Adrenal gland (tissue), 19 donors: ENCODE measurements at places on chromosomes 13 and 19. TPM values are rescaled to one million over a fixed set of nuclear protein-coding genes. Genes with fewer than 3 reads are reported as not detected.

- H3K27me3 ChIP-seq: no peaks in the 10 kb centered on the region
- H3K27ac ChIP-seq: no peak overlapping the region
- no peak overlapping the region for H3K4me3 ChIP-seq
- H3K4me1 ChIP-seq: no peaks in the 10 kb centered on the region
Observed at GRCh38 chr19:1999856-2000515, 15.5 kb downstream of the BTBD2 start.

GRCh38 chr13:83752141-83752540 is 130.1 kb downstream of the SLITRK1 start:
- H3K27me3 ChIP-seq: no peaks in the 10 kb centered on the region
- no peaks in the 10 kb centered on the region for H3K36me3 ChIP-seq
- no peak overlapping the region for H3K4me3 ChIP-seq
- H3K27ac ChIP-seq: no peak overlapping the region

DNA sequence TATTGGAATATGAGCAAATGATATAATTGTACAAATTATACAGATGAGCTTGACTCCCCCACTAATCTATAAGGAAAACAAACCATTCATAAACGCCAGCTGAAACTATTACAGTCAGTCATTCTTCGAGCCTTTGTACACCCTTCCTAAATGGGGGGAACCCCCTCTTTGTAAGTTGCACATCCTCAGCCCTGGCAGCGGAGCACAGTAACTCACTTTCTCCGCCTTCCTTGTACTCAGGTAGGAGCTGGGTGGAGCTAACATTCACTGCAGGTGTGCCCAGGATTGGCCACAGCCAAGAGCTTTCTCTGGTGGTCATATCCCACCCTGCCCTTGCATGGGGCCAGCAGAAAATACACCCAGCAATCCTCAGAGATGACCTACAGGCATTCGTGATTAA is 28.6 kb downstream of the PIN1 start:
- DNase-seq: no peak
- H3K4me3 ChIP-seq: no peak overlapping the region
- H3K4me1 ChIP-seq: no peaks in the 10 kb centered on the region
- no peaks in the 10 kb centered on the region for H3K27me3 ChIP-seq

GRCh38 chr19:47765523-47766358 is 12.8 kb upstream of the SELENOW start:
- DNase-seq: peak; percentile 80
- no peaks in the 10 kb centered on the region for H3K36me3 ChIP-seq
- H3K4me1 ChIP-seq: no peaks in the 10 kb centered on the region
- no peak overlapping the region for H3K27ac ChIP-seq

- H3K36me3 ChIP-seq: no peaks in the 10 kb centered on the region
- peaks cover 5% of the 10 kb centered on the region for H3K27me3 ChIP-seq
- peak; percentile 73 for DNase-seq
- no peaks in the 10 kb centered on the region for H3K4me1 ChIP-seq
Observed at GRCh38 chr19:6632002-6632621, 37.8 kb downstream of the TNFSF14 start.

Gene ACTMAP
- total RNA-seq: 5.9 TPM

Gene ITGBL1
- total RNA-seq: 1.4 TPM

DNA sequence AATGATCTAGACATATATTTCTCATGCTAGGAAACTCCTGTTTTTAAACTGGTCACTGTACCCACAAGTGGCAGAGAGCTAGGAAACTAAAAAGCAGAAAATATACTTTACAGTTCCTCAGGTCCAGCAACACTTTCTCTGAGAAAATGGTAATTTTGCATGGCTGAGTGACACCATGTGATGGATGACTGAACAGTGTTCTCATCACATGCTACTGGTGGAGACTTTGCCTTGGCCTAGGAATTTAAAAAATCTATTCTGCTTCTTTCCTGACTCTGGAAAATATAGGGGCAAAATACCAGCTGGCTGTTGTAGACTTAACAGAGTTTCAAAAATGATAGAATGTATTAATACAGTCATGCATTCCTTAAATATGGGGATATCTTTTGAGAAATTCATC is 50.0 kb downstream of the LATS2 start:
- no peak overlapping the region for H3K4me3 ChIP-seq
- no peaks in the 10 kb centered on the region for H3K27me3 ChIP-seq
- H3K4me1 ChIP-seq: peaks cover 39% of the 10 kb centered on the region
- no peak overlapping the region for H3K27ac ChIP-seq
- H3K36me3 ChIP-seq: no peaks in the 10 kb centered on the region

Gene GGN
- total RNA-seq: 0.74 TPM

DNA sequence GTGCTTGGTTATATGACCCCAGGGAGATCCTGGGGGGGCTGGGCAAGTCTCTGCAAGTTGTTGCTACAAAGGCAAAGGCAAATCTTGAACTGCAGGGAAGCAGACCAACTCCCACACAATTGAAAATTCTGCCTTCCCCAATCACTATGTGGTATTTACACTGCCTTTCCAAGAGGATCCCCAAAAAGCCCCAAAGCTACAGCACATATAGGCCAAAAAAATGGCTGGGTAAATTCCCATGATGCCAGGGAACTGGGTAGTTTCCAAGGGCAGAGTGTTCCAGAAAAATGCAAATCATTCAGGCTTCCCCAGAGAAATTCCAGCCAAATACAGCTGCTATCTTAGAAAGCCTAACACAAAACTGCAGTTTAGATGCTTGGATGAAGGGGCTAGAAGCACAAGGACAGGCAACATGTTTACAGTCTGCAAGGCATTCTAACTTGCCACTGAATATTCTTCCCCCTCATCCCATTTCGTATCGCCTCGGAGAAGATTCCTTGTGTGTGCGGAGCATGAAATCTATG is 6.2 kb downstream of the FOXO1 start:
- no peaks in the 10 kb centered on the region for H3K36me3 ChIP-seq
- DNase-seq: no peak
- H3K4me3 ChIP-seq: no peak overlapping the region
- no peak overlapping the region for H3K27ac ChIP-seq
- peaks cover 56% of the 10 kb centered on the region for H3K4me1 ChIP-seq
- H3K27me3 ChIP-seq: no peaks in the 10 kb centered on the region

Gene TMEM91
- total RNA-seq: 10.8 TPM

Gene LRRC8E
- 22.9 TPM for total RNA-seq

Gene ZFP28
- 8.3 TPM for total RNA-seq

DNA sequence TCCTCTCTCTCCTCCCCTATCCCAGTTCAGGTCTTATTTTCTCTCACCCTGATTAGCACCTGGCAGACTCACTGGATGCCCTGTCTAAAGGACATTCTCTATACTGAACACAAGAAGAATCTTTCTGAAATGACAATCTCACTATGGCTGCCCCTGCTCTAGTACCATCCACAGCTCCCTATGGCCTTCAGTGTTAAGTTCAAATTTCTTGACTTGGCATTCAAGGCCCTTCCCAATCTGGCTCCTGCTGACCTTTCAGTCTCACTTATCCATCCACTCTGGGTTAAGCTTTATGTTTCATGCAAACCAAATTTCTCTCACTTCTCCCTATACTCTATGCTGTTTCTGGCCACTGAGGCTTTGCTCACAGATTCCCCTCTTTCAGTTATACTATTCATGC is 34.2 kb downstream of the MBD3L1 start:
- DNase-seq: no peak
- no peak overlapping the region for H3K4me3 ChIP-seq
- H3K27me3 ChIP-seq: no peaks in the 10 kb centered on the region
- H3K27ac ChIP-seq: no peak overlapping the region

Gene MEIOSIN
- not detected for total RNA-seq

- no peaks in the 10 kb centered on the region for H3K4me1 ChIP-seq
- H3K27ac ChIP-seq: no peak overlapping the region
- H3K4me3 ChIP-seq: no peak overlapping the region
- H3K36me3 ChIP-seq: peaks cover 68% of the 10 kb centered on the region
Observed at GRCh38 chr19:47379381-47379938, 30.3 kb downstream of the DHX34 start.
